Urinary bladder (tissue), 4 donors: ENCODE measurements at places on chromosomes 7 and 10. TPM values are rescaled to one million over a fixed set of nuclear protein-coding genes. Genes with fewer than 3 reads are reported as not detected.

The FAM25A gene
- not detected for polyA plus RNA-seq

The TMEM176B gene
- polyA plus RNA-seq: 84.0 TPM

The TRIM4 gene
- 30.2 TPM for polyA plus RNA-seq

The GIMAP8 gene
- polyA plus RNA-seq: 14.3 TPM

The COL1A2 gene
- polyA plus RNA-seq: 1,063 TPM

The BHLHA15 gene
- not detected for polyA plus RNA-seq

The GPR26 gene
- polyA plus RNA-seq: not detected

DNA sequence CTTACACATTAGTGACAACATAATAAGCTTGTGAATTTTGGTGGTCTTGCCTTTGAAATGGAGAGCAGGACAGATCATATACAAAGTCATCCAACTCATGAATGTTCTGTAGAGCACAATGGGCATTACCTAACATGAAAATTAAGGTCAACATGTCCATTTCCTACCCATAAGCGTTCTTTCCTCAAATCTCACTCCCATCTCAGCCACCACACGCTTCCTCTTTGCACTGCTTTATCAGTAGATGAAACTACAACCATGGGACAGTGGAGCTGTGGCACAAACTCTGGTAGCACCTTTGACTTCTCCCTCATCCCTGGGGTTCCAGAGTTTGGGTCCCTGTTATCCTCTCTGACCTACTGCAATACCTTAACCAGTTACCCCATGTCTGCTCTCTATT, 2.2 kb downstream of the PON2 start:
- no peak for DNase-seq

DNA sequence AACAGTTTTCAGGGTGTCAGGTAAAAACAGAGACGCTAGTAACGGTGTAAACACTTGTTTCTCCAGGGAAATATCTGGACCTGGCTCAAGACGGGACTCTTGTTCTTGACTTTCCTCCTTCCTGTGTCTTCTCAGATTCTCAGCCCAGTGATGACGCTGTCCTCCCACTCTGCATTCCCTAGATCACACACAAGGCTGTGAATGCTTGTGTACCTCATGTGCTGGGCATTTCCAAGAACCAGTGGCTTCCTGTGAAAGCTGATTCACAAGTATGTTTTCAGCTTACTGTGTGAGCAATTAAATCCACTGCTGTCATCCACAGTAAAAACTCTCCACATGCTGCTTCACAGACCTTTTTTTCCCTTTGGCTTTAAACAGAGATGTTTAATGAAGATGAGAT, 193.8 kb upstream of the DPP6 start:
- no peak for DNase-seq

DNA sequence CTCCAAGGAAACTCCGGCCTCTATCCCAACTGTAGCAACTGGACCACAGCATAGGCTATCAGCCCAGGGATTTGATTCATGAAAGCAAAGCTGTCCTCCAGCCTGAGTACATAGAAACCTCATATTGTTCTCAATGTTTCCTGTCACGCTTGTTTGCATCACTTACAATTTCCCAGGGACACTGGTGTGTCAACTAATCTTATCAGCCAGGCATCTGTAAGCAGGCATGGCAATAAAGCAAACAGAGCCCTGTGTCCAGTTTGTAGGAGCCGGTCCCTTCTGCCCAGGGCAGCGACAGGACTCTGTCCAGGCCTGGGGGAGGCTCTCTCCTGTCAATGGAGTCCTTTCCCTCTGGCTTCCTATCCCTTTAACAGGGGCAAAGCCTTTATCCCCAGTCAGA, 23.0 kb upstream of the CDHR3 start:
- no peak for DNase-seq

DNA sequence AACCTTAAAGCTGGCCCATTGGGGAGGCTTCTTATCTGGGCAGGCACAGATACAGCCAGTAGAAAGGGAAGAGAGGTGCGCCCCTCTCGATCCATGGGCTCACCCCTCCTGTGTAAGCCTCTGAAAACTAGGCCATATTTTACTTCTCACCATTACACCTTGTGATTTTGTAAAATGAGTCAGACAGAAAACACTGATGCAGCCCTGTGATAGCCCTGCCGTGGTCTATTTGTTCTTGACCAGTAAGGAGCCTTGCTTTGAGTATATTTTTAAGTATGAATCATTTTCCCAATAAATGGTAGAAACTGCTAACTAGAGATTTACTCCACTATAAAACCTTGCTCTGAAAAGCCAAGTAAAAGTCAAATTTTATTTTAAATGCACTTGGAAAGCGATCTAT, 329.8 kb upstream of the MBL2 start:
- DNase-seq: no peak

DNA sequence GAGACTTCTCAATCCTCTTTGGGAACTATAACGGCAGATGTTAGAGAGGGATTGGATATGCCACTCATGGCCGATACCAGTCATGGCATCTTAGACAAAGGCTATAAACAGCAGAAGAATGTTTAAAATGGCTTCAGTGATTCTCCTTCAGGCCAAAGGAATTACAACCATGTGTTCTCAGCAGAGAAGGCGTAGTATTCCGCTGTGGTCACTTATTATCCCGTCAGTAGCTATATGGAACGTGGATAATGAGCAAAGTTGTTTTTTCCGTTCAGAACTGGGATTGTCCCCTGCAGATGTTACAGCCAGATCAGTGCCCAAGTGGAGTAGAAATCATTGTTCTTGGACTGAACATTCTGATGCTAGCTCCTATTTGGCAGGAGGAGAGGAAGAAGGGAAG, 43.1 kb downstream of the TEX36 start:
- DNase-seq: no peak

DNA sequence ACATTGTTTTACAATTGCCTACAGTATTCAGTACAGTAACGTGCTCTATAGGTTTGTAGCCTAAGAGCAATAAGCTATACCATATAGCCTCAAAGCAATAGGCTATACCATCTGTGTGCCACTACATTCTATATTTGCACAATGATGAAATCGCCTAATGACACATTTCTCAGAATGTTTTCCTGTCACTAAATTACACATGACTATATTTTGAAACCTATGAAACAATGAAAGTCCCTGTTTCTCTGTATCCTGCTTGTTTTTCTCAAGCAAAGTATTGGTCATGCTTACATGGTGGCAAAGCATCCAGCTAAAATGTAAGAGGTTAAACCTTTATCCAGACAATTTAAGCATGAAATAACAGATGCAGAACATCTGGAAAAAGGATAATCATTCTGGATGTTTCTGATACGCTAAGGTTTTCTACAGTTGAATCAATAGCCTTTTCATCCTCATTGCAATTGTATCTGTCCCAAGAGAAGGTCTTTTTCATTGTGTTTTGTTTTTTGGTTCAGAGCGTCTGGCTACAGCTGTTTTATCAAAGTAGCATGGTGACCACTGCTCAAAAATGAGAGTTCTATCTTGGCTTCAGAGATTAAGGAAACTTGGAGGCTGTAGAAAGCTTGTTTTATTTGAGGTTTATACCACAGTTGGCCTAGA, 81.7 kb downstream of the CSTF2T start:
- no peak for DNase-seq
